Nasal cavity respiratory epithelium epithelial cell of viscerocranial mucosa (primary cell): ENCODE measurements at places on chromosomes 1 and 21. TPM values are rescaled to one million over a fixed set of nuclear protein-coding genes. Genes with fewer than 3 reads are reported as not detected.

Gene RPS8
- total RNA-seq: 1,350 and 2,168 TPM in 2 replicates

Gene PTGS2
- 65.2 and 99.1 TPM in 2 replicates for total RNA-seq

Gene GJC2
- total RNA-seq: 1.0 and 1.4 TPM in 2 replicates

Gene SELENBP1
- total RNA-seq: 1.0 and 2.7 TPM in 2 replicates

Gene ANKRD45
- 0.28 TPM in 1 of 2 replicates, not detected in the other for total RNA-seq

Gene RGL1
- 0.68 and 3.3 TPM in 2 replicates for total RNA-seq

Gene RHOU
- 0.36 and 1.0 TPM in 2 replicates for total RNA-seq

Gene CRB1
- total RNA-seq: 0.07 and 0.34 TPM in 2 replicates
